ENCODE measurements at places on chromosomes 1 and 21.

DNA sequence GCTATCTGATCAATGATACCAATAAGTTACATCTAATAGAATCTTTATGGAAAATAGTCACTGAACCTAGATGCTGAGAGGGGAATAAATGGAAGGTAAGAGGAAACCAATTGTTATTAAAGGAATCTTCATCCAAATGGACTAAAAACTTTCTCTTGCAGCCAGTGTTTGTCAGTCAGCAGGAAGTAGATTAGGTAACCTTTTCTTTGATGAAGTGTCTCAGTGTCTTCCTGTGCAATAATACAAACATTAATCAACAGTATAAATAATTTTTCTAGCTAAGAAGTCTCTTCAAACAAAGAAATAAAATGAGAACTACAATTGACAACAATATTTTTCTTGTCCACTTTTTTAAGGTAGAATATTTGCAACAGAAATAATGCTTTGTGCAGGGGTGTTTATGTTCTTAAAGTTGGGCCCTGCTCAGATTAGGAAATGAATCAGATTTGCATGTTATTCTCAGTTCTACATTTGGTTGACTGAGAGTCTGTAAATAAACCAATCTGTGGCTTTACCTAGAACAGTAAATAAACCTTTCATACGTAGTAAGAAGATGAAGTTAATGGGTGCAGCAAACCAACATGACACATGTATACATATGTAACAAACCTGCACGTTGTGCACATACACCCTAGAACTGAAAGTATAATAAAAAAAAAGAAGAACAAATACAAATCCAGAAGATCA is 391.4 kb downstream of the MRPL39 start:
- DNase-seq, result no peak

DNA sequence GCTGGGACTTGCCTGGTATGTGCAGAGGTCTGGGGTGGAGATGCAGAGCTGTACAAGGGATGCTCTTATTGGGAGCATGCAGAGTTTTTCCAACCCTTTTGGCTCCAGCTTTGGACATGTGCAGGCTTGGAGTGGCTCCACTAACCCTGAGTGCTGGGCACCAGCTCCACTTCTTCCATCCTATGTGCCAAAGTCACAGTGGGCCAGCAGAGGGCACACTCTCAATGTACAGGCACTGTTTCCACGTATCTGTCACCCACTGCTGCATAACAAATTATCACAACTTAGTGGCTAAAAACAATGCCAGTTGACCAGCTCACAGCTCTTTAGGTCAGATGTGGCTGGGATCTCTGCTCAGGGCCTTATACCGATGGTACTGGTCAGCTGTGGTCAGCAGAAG is 631.8 kb downstream of the AJAP1 start:
- DNase-seq, result no peak

DNA sequence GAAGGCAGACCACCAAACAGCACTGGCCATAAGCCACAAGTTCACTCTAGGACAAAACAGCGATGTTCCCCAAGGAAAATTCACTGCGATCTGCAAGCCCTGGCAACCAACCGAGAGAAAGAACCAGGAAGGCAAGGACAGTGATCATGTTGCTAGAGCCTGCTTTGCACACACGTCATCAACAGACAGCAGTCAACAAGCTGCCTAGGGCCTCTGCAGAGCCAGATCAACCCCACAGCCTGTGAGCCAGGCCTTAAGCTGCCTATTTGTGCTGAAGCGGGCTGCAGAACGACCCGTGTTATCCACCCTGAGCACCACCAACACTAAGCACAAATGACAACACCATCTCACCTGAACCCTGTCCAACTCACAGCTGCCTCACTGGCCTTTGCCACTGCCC is 6.2 kb upstream of the YRDC start:
- no peak for DNase-seq

DNA sequence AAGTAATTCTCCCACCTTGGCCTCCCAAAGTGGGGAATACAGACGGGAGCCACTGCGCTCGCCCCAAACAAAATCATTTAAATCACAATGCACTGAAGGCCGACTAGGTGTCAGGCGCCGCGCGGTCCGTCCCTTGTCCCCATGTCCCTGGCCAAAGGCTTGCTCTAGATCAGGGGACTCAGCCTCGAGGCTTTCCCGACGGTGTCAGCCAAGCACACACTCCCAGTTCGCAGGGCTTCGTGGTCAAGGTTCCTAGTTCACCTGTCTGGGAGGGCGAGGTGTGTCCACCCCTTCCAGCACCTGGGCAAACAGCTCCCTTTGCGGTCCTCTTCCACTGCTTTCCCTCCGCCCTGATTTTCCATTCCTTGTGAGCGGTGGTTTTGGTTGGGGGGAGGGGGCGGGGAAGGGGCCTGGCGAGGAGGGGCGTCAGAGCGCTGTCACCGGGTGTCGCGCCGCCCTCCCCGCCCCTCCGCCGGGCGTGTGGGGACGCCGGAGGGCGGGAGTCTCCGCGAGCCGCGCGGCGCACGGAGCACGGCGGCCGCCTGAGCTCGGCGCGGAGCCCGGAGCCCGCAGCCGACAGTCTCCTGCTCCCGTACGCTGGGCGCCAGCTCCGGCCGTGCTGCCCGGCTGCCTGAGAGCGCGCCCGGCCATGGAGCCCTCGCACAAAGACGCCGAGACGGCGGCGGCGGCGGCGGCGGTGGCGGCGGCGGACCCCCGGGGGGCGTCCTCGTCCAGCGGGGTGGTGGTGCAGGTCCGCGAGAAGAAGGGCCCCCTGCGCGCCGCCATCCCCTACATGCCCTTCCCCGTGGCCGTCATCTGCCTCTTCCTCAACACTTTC is at the start of gene STUM:
TSS of gene STUM (plus strand) at position 509 of the 838 bp plus-strand sequence. CDS start at position 650, 141 bp downstream.
- no peak for DNase-seq

GRCh38 chr1:82230667-82231066 is 429.9 kb downstream of the ADGRL2 start:
- no peak for DNase-seq

GRCh38 chr1:16173447-16174260 is 17.8 kb upstream of the EPHA2 start:
- DNase-seq, result no peak

DNA sequence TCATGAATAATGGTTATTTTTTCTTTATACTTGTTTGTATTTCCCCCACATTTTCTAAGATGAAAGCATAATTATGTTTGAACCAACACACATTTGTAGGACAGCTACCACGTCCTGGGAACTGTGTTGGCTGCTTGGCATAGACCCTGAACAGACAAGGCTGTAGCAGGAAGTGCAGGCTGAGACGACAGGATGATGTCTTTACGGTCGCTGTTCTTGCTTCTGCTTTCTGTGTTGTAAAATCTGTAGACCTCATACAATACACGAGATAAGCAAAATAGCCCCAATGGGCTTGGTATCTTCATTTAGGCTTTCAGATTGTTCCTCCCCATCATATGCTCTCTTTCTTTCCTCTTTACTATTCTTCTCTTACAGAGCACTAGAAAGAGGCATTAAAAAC is 23.3 kb upstream of the OTUD3 start:
- no peak for DNase-seq

Data from hematopoietic multipotent progenitor cell treated with erythropoietin and hydrocortisone succinate and interleukin-3 and kit ligand, for 17 days (in vitro differentiated cells).